ENCODE measurements at places on chromosomes 16 and 17.

- DNase-seq, result no peak
These were observed 89.5 kb downstream of the RAP1GAP2 start for GRCh38 chr17:2885733-2886132.

DNA sequence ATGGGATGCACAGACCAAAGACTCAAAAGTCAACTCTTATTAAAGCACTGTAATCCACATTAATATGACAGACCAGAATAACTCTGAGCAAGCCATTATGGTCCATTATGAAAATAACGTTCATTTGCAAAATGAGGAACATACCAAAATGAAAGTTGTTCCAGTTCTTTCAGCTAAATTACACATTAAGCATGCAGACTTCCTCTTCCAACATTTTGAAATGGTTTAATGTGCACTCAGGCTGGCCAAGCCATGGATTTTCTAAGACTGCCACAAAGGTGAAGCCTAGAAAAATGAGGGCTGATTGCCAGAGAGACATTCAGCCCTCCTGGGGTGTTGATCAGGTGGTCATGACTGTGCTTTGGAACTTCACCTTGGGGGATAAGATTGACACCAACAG lies 56.7 kb upstream of the NOG start:
- DNase-seq, result no peak

- peak; percentile 28 for DNase-seq
These were observed 2.6 kb downstream of the APRT start for GRCh38 chr16:88809068-88809675.

GRCh38 chr17:61456688-61457225 lies 4.5 kb downstream of the TBX4 start:
- DNase-seq, result peak; percentile 13

GRCh38 chr17:72812823-72813222 lies 279.7 kb downstream of the SLC39A11 start:
- no peak for DNase-seq

- no peak for DNase-seq
These were observed 5.1 kb downstream of the BAHCC1 start for GRCh38 chr17:81400154-81400977.

- no peak for DNase-seq
These were observed at the start of gene MMP25 for GRCh38 chr16:3045758-3046640. Gene MMP25, plus strand, starts transcription at chr16:3046561. Its CDS starts 357 bp downstream, at chr16:3046918.

DNA sequence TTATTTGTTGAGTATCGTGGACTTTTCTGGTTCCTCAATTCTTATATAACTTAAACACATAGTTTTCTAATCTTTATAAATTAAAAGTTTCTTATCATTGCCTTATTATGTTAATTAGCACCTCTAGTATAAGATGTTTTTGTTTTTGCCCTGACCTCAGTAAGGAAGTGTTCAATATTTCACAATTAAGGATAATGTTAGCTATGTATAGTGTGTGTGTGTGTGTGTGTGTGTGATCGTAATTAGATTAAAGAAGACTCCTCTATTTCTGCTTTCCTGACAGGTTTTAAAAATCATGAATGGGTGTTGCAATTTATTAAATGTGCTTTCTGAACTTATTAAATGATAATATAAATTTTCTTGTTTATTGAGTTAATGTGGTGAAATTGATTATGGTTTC lies 12.0 kb downstream of the IL21R start:
- no peak for DNase-seq

- no peak for DNase-seq
These were observed 563.7 kb upstream of the HSBP1 start for GRCh38 chr16:83244057-83244456.

GRCh38 chr17:27915709-27916108 lies 22.5 kb upstream of the LYRM9 start:
- DNase-seq, result no peak

GRCh38 chr17:27463235-27463677 lies 7.0 kb downstream of the KSR1 start:
- peak; percentile 56 for DNase-seq

GRCh38 chr17:38728290-38728831 lies 1.8 kb upstream of the CISD3 start:
- peak; percentile 85 for DNase-seq

DNA sequence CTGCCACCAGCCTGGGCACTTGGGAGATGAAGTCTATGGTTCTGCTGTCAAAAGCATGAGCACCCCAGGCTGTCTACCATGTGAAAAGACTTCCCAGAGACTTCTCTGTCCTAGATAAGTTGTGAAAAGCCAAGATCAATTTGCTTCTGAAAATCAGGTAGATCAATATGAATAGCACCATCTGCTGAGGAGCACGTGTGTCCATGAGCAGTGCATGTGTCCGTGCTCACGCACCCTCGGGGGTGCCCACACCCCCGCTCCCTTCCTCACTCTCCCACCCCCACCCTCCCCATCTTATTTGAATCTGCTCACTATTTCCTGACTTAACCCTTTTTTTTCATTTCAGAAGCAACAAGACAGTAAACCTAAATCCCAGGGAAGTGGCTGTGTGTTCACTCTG lies 238.3 kb upstream of the SDK2 start:
- DNase-seq, result no peak

GRCh38 chr17:42918902-42919521 lies 18.4 kb downstream of the G6PC1 start:
- DNase-seq, result no peak

DNA sequence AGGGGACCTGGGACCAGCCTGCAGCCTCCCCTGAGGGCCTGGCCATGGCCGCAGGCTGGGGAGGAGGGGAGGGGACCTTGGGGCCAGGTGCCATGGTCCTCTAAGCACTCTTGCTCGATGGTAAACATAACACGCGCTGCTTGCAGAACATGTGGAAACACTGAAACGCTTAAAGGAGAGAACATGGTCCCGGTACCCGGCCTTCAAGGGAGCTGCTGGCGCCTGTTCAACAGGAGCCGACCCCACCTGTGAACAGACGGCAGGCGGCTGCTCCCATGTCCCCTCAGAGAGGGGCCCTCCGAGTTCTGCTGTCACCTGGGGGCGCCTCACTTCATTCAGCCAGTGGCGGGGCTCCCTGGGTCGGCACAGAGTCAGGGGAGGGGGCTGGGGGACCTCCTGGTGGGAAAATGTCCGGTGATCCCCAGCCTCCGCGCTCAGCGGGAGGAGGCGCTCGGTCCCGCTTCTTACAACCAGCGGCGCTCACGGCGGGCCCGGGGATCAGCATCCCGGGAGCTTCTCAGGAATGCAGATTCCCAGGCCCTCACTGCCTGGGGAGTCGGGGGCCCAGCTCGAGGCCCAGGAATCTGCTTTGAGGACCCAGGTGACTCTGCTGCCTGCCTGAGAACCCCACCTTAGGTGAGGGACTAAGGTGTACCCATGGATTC lies 854 bp upstream of the SSTR5 start:
- no peak for DNase-seq

DNA sequence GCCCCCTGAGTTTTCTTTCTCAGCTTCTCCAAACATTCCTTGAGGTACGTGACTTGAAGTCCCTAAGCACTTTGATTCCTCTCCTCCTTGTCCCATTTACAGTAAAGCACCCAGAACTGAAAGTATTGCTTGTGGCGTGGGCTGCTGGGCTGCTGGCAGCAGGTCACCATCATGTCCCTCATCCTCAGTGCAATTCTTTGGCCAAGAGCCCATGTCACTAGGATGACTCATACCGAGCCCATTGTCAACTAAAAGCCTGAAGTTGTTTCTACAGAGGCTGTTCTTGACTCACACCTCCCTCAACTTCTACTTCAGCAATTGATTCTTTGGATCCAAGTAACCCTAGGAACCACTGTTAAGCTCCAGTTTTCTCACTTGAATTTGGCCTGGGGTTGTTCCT lies 54.3 kb downstream of the KPNA2 start:
- DNase-seq, result peak; percentile 62

DNA sequence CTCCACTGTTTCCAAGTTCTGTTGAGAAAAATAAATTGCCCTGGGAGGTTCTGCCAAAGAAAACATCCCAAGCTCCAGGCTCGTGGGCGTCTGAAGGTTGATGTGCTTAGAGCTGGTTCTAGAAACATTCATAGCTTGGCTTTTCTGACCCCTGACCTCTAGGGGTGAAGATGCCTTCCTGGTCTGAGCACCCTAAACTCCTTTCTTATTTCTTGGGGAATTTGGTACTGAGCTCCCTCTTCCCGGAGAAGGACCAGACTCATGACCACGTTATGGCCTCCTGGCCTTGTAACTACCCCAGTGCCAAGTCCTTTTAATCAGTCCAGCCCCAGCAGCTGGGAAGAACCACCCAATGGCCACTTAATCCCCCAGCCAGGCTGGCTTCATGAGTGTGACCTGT lies 66.4 kb downstream of the MYH11 start:
- DNase-seq, result no peak

DNA sequence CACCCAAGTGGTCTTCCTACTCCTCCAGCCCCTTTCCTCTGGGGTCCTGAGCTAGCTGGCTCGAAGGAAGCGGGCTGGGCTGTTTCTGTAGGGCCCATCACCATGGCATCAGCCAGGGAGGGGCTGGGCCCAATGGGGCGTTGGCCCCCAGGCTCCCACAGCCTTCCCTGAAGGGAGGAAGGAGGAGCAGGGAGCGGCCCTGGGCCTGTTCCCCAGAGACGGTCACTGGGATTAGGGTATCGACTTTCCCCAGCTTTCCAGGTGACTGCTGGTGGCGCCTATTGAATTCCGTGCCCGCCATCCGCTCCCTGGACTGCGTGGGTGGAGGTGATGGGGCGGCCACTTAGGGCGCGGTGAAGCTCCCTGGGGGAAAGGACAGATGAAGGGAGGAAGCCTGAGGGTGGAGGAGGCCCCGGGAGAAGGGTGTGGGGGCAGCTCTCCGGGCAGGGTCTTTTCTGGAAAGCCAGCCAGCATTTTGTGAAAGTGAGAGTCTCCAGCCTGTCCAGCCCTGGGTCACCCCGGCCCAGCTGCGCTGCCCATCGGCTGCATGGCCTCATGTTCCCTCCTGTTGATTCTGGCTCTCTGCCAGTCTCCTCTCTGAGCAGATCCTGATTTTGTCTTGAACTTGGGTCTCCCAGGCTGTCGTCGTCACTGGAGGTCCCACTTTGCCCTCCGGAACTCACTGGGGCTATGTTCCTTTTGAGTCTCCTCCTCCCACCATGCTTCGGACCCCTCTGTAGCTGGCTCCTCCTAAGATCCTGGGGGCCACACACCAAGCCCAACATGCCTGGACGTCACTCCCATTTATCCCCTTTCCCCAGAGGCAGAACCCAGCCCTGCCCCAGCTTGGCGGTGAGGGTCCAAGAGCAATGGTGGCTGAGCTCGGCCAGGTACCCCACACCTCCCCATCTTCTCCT lies 9.8 kb downstream of the NHERF1 start:
- DNase-seq, result no peak

DNA sequence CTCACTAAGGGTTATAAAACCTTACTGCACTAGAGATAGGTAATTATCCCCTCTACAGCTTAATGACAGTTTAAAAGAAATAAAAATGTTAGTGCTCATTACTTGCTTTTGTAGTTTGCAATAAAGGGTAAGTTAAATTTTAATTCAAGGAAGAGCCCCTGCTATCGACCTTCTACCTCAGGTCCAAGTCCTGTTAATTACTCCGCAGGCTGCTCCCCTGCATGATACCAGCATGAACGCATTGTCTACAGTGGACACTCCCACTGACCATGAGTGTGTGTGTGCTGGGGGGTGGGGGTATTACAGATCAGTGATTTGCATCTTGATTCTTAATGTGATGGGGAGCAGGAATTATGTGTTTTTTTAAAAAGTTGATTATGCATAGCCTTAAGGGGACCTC lies 103.1 kb downstream of the AATF start:
- no peak for DNase-seq

DNA sequence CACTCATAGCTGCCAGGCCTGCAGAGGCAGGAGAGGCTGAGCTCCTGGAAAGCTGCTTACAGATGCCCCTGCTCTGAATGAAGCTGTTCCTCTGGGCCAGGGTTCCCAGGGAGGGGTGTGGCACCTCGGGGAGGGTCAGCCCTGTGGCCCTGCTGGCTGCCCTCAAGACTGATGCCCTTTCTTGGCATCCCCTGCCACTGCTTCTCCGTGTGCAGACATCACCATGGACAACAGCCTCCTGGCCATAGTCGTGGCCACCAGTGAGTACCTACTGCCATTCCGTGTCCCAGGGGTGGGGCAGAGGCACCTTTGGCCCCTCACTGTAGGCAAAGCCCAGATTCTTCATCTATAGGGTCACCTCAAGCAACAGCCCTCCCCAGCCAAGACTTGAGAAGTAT lies 8.9 kb downstream of the MRPL27 start:
- DNase-seq, result no peak

DNA sequence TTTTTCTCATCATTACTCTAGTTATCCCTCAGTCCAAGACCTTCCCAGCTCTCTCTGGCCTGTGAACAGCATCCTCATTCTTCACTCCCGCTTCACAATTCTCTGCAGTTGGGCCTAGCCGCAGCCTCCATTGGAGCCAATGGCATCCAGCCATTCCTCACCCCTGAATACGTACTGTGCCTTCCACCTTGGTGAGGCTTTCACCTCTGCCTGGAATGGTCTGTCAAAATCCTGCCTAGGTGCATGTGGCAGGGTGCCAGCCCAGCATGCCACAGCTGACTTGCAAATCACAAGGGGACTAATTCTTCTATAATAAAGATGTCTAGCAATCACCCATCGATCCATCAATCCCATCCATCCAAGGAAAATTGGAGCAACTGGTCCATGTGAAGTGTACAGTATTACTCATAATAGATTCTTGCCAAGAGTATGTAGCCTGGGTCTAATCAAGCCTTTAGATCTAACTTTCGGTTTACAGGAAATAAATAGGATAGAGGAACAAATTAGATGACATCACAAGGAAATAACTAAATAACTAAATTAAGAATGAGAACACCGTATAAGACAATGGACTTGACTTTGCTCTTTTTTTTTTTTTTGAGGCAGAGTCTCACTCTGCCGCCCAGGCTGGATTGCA lies 5.1 kb upstream of the CX3CL1 start:
- DNase-seq, result no peak

DNA sequence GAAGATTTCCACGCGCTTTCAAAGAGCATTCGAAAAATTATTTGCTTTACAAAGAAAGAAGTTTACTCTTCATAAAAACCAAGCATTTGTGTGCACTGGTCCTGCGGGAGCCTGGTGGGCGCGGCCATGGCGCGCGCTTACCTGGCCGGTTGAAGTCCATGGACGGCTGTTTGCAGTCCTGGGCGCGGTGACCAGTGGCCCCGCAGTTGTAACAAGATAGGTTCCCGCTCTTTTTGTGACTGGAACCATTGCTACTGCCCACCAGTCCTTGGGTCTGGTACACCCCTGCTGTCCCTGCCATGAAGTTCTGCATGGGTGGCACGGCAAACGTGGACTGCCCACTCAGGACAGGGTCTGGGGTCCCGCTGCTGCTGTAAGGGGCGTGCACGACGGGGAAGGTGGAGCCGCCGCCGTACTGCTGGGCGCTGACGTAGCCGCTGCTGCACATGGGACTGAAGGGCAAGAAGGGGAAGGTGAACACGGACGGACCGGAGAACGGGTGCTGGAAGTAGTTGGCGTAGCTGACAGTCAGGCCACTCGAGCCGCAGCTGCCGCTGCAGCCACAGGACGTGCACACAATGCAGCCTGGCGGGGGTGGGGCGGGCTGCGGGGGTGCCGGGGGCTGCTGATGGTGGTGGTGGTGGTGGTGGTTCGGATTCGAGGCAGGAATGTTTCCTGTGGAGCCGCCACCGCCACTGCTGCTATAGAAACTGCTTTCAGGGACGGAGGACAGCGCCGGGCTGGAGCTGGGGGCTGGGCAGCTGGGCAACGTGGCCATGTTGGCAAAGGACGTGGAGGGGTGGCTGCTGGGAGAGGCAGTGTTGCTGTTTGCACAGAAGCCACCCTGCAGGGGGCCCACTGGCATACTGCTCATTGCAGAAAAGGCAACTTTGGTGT lies 19.5 kb downstream of the MAP1LC3B start:
- no peak for DNase-seq

GRCh38 chr17:75317671-75318070 lies 28.4 kb upstream of the SLC25A19 start:
- no peak for DNase-seq

All from activated CD4-positive, alpha-beta T cell treated with anti-CD3 and anti-CD28 coated beads, Interleukin-10, Interleukin-2, amounts not matched to agents 100 ng/mL and 50 ng/mL, durations not matched to agents 16 hours and 8 hours (primary cell).